Stimulated activated CD8-positive, alpha-beta memory T cell treated with anti-CD3 and anti-CD28 coated beads, Interleukin-15, amount 100 ng/mL, for 24 hours (primary cell): ENCODE measurements at places on chromosomes 2 and 18.

DNA sequence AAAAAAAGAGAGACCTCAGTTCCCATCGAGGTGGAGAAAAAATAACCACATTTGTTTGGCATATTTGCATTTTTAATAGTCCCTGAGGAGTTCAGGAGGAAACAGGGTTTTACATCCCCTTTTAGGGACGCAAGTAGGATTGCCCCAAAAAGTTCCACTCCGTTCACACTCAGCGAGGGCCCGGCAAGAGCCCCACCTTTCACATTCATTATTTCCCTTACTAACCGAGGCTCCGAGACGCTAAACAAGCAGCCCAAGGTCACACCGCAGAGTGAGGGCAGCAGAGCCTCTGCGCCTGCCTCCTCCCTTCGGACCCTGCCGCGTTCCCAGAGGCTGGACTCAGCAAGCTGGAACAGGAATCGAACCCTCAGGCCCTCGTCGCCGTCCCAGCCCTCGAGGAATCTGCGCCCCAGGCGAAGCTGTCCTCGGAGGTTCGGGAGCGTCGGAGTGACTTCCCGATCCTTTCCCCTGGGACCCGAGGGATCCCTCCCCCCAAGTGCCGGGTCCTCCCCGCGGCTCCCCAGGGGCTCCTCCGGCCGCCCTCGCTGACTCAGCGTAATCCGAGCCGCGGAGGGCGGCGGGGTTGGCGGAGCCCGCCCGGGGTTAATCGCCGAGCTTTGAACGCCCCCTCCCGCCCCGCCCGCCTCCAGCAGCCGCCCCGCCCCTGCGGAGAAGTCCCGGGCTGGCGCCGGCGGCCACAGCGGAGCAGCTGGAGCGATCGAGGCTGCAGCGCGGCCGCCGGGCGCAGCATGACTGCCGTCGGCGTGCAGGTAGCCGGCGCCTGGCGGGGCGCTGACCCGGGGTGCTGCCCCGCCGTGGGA is at the start of gene TMEM37:
TSS of gene TMEM37 (plus strand) at position 700 of the 821 bp plus-strand sequence. CDS start at position 750, 50 bp downstream.
- DNase-seq, result no peak

- DNase-seq, result no peak
These were observed 259.4 kb downstream of the GBX2 start for GRCh38 chr2:235908826-235909225.

DNA sequence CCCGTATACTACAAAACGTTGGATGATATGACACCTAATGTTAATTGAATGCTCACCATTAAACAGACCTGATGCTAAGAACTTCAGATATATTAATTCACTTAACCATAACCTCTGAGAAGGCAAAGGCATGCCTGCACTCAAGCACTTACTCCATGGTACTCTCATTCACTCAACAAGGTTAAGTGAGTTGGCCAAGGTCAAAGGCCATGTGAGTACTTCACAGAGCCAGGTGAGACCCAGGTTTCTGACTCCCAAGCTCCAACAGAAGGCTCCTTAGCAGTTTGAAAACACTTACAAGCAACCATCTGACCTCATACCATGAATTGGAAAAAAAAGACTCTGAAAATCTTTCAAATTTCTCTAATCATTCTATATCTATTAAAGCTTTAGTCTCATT is 198.8 kb downstream of the L3MBTL4 start:
- DNase-seq, result no peak

DNA sequence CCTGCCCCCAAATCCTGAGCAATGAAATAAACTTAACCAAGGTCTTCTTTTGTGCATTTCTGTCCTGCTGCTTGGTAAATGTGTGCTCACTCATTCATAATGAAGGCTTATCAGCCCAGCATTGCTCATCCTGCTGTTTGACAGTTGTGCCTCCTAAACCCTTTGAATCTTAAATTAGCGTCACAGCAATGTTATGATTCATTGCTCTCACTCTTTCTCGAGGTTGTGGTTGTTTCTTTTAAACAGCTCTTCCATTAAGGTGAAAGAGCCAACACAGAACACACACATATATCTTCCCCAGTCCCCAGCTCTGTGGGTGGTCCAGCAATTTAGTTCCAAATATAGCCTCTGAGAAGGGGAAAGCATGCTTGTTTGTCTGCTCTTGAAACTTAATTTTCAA is 84.0 kb downstream of the EVA1A start:
- no peak for DNase-seq

- no peak for DNase-seq
These were observed 266.9 kb downstream of the DYSF start for GRCh38 chr2:71720283-71720560.

DNA sequence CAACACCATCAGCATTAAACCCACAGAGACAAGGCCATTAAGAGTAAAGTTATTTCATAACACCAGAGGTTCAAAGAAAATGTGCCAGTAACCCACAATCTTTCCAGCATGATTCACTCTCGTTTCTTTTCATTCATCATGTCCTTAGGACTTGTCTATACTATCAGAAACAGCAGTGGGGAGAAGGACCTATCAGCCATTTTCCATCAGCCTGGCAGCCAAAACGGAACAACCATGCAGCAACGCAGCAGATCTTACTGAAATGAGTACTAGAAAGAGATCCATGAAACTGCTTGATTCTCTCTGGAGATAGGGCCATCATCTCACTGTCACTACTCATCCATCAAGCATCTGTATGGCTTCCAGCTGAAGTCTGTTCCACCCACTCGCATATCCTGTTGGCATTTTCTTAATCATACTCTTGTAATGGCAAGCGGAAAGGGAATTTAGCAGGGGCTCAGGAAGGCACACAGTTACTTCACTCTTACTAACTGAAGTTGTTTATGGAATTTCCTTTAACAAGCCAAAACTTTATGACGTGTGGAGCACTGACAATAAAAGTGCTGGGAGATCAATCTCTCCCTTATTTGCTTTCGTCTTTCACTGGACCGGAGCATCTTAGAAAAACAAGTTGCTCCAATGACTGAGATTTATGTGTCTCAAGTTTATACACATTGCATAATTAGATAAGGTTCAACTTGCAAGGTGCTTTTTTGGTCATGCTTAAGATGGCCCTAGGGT is 69.7 kb downstream of the EPHA4 start:
- no peak for DNase-seq

DNA sequence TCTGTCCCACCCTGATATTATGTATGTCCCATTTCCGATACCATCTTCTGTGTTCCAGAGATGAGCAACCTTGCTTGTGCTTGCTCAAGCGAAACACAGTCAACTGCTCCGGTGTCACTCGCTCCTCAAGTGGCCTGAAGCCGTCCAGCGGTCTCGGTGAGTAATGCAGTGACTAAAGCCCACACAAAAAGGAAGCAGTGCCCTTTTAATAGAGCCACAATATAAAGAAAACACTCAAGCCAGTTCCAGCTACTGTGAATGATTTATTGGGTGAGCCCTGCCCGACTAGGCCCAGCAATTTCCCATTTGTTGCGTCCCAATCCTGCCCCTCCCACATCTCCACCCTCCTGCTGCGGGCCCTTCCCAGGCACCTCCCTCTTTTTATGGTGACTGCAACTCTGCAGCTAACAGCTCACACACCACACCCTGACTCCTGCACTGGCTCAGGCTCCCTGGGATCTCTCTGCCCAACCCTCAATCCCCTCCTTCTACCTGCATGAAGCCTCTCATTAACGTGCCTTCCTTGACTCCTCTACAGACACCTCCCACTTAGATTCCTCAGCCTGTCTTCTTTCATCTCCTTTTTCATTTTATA is 44.2 kb upstream of the DSC1 start:
- DNase-seq, result no peak

DNA sequence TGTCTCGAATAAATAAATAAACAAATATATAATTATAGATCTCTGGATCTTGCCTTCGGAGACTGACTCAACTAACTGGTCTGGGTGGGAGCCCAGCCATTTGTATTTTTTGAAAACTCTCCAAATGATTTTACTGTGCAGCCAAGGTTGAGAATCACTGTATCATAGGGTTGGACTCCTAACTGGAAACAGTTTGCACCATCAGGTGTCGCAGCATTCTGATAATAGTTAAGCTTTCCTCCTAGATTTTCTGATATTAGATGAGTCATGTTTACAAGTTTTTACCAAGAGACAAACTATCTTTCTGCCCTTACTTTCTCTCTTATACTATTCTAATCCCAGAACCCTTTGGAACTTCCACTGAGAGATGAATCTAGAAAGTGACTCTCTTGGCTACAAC is 16.8 kb downstream of the IL37 start:
- no peak for DNase-seq
